ENCODE measurements at places on chromosomes 3 and 15.

DNA sequence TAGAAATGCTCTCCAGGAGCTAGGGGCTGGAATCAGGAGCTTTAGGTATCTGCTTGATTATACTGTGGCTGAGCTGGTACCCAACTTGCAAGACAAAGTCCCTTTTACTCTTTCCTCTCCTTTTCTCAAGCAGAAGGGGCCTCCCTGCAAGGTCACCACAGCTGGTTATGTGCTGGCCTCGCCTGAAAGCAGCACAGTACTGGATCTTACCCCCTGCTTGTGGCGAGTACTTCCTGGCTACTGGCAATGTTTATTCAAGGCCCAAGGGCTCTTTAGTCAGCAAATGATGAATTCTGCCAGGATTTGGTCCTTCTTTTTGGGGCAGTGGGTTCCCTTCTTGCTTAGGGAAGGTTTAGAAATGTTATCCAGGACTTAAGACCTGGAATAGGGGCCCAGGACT lies 234.6 kb downstream of the RAP2B start:
- DNase-seq: no peak
- peaks cover 2% of the 10 kb centered on the region for H3K27me3 ChIP-seq
- no peak overlapping the region for H3K4me3 ChIP-seq

- H3K36me3 ChIP-seq: peaks cover 20% of the 10 kb centered on the region
- peak; percentile 71 for DNase-seq
- peak overlapping the region; percentile 100 for H3K27ac ChIP-seq
- no peaks in the 10 kb centered on the region for H3K27me3 ChIP-seq
- peaks cover 41% of the 10 kb centered on the region for H3K4me1 ChIP-seq
Measured at GRCh38 chr3:108090049-108090700, 656 bp downstream of the CD47 start.

DNA sequence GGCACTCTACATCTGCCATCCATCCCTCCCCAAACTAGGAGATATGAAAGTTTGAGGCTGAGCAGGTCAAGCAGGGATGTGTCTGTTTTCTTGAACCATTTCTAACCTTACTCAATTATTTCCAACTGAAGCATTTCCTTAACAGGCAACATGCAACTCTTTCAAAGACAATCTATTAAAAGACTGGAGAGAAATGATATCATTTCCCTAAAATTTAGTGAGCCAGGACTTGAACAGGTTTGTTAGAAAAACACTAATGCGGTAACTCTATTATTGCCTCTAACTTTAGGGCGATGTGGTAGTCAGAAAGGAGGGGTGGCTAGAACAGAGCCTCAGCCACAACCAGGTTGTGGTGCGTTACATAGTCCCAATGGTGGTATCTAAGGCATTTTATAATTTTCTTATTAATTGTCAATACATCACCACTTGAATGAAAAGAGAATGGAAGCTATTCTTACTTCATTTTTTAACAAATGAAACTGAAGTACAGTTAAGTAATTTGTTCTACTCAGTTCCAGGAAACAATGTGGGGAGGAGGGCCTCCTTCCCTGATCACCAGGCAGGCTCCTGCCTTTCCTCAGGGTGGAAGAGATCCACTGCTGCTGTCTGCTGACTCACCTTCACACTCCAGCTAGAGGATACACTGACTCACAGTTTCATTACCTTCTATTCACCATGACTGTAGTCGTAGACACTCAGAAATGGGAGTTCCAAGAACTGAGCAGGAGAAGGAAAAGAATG lies 22.8 kb downstream of the MYO1E start:
- peaks cover 28% of the 10 kb centered on the region for H3K27me3 ChIP-seq
- H3K4me1 ChIP-seq: peaks cover 52% of the 10 kb centered on the region
- H3K4me3 ChIP-seq: peak overlapping the region; percentile 50
- DNase-seq: peak; percentile 44
- peak overlapping the region; percentile 33 for H3K27ac ChIP-seq
- peaks cover 7% of the 10 kb centered on the region for H3K36me3 ChIP-seq

GRCh38 chr3:4478261-4478660 lies 11.2 kb upstream of the SUMF1 start:
- DNase-seq: no peak
- H3K36me3 ChIP-seq: no peaks in the 10 kb centered on the region
- no peak overlapping the region for H3K27ac ChIP-seq
- peaks cover 8% of the 10 kb centered on the region for H3K4me1 ChIP-seq
- H3K27me3 ChIP-seq: peaks cover 10% of the 10 kb centered on the region

DNA sequence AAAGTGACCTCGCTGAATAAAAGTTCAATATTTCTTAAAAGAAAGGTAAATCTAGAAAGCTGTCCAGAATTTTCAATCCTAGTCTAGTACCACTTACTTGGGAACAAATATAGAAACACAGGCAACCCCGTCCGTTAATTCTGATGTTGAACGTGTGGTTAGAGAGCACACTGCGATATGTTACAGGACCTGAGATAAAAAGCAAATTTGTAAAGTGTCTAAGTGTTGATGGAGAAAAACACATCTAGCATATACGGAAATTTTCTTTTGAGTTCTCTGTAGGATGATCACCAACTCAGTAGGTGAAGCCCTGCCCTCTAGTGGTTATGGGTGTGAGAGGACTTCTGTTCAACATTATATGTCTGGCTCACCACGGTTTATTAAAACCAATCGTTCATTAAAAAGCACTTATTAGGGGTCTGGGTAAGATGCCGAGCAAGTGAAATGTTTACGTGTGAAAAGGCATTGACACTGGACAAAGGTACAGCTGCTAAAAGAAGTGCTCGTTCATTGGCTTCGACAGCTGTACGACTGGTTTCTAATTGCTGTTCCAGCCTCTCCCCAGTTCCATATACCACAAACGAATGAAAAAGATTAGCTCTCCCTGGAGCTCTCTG lies 1.0 kb upstream of the ATP2C1 start:
- no peaks in the 10 kb centered on the region for H3K27me3 ChIP-seq
- H3K27ac ChIP-seq: peak overlapping the region; percentile 98
- H3K4me3 ChIP-seq: peak overlapping the region; percentile 93
- peaks cover 35% of the 10 kb centered on the region for H3K4me1 ChIP-seq
- peak; percentile 58 for DNase-seq
- H3K36me3 ChIP-seq: peaks cover 7% of the 10 kb centered on the region
